ENCODE measurements at places on chromosomes 3 and 15. TPM values are rescaled to one million over a fixed set of nuclear protein-coding genes. Genes with fewer than 3 reads are reported as not detected.

DNA sequence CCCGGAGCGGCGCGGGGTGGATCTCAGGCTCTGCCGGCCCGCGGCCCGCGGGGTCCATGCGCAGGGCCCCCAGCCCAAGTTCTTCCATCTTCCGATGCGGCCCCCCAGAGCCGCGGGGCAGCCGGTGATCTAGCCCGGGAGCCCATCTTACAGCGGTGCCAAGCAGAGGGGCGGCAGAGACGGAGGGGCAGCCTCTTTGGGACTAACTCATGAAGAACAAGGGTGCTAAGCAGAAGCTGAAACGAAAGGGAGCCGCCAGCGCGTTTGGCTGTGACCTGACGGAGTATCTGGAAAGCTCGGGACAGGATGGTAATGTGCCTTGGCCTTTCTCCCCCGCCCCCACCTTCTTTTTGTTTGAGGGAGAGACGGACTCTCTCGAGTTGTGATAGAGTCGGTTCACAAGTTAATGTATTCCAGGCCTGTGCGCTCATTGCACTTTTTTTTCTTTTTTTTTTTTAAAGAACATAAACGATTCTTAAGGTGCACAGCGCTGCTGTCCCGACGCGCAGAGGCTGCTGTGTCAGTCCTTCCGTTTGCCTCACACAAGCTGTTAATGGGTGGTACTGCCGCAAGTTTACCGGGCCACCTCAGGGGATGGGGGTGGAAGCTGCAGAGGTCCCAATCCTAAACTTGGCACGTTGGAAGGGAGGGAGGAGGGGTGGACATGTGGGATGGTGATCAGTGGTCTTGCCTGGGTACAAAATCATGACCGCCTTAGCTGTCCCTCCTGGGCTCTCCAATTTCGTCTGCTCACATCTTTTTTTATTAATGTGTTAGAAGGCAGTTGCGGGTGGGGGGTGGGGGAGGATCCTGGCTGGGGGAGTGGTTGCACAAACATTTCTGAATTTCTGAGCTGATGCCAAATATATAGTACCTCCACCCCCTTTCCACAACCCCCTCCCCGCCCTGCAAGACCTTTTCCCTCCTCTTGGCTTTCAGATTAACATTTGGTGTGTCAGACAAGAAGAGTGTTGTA lies 801 bp downstream of the ARHGAP31 start:
- DNase-seq, result no peak

GRCh38 chr3:53536282-53536681 lies 41.9 kb downstream of the CACNA1D start:
- DNase-seq, result no peak

DNA sequence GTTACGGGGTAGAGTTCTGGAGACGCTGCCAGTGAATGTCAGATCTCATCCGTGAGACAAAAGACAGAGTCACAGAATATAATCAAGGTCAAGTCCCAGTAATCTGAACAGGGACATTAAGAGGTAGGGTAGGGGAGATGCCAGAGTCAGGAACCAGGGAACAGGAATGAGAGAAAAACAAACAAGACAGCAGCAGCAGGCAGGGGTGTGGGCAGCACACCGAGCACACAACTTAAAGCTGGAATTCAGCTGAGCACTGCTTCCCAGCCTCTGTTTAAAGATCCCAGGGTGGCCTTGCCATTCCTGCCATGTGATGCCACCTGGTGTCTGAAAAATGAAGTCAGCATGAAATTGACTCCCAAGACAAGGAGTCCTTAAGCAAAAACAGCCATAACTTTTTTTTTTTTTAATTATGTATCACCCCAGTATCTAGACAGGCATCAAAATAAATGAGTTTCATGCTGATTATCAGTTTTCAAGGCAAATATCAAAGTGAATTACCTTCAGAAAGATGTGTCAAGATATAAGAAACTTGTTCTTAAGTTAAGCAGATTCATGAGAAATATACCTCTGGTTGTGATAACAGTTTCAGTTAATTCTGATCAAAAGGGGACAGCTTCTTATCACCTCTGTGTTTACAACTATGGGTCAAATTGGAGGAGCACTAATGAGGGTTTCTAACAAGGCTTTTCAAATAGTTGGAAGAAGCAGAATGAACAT lies 203.7 kb downstream of the SLC9A9 start:
- no peak for DNase-seq

DNA sequence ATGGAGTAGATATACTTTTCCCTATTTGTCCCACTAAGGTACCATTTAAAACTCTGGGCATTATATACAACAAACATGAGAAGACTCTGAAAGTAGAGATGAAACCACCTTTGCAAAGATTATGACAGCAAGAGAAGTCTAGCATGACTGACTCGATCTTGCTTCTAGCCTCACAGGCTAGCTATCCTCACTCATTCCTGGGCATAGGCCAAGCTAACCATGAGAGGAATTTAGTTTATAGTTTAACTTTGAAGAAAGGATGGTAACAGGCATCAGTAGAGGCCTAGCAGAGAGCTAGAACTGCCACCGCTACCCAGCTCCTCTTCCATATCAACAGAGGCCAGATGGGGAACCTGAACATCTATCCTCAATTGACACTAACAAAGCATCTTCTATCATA lies 63.5 kb upstream of the FSIP1 start:
- DNase-seq, result no peak

DNA sequence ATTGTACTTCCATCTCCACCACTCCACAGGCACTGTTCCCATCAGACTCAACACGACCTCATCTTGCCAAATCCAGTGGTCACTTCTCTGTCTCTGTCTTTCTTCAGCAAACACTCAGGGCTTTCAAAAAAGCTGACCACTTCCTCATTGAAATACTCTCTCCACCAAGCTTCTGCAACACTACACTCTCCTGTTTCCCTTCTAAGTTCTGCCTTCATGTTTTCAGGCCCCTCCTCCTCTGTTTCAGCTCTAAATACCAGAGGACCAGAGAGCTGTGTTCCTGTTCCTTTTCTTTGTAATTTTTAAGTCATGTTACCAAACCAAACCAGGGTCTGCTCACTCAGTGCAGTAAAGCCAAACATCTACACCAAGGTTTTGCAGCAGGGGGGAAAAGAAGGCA lies 33.8 kb upstream of the ACP3 start:
- no peak for DNase-seq

- DNase-seq, result no peak
These were observed 730 bp downstream of the ZKSCAN7 start for GRCh38 chr3:44555723-44556122.

DNA sequence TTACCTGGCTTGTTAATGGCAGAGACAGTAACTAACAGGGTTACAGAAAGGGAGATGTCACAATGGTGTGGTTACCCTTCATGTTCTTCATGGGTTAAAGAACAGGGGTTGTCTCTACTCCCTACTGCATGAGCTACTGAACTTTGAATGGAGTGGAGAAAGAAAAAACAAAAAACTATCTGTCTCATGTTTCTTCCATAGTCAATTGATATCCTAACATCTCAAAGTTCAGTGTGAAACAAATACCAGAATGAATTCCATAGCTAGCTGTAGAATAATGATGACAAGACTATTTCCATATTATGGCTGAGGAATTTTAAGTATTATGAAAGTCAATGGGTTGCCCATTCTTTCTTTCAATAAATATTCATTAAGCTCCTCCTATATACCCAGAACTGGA lies 161.3 kb upstream of the LPP start:
- DNase-seq, result no peak

DNA sequence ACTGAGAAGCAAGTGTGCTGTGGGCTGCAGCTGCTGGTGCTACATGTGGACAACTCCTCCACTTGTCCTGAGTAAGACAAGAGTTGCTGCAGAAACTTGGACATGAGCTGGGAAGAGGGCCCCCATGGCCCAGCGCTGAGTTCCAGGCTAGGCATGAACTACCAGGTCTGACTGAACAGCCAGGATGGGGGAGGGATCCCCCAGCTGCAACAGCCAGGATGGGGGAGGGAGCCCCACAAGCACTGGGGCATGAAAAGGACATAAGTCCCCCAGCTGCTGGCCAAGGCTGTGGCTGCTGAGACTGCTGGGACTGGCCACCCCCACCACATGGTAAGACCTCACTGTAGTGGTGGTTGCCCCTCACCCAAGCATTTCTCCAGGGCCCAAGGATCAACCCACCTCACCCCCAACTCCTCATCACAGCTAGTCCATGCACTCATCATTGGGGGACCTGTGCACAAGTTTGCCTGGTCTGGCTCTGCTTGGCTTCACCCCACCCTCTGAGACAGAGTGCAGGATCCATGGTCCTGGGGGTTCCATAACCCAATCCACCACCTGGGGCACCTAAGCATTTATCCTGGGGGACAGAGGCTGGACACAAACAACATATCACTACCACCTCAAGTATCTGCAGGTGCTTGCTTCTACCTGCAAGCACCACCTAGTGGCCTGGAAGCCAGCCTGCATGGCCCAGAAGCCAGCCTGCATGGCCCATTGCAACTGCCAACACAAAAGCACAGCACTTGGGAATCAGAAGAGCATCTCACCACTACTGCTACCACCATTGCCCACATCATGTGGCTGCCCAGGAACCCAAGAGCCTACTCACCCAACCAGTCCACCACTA lies 84.5 kb upstream of the STT3B start:
- DNase-seq, result no peak

DNA sequence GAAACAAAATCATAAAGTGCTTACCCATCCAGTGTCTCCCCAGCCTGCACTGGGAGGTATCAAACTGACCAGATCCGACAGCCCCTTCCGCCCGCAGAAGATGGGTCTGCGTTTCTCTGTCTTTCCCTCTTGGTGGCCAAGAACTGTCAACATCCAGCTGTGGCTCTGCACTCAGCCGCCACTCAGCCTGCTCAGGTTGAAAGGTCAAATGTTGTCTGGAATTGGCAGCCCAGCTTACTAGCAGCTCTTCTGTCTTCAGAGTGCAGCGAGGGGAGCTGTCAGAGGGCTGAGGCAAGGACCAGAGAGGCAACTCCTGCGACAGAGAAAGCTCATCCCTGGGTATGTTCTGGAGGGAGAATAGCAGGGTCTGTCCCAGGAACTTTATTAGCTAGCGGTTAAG lies 45.4 kb downstream of the GOLGA6L2 start:
- no peak for DNase-seq

DNA sequence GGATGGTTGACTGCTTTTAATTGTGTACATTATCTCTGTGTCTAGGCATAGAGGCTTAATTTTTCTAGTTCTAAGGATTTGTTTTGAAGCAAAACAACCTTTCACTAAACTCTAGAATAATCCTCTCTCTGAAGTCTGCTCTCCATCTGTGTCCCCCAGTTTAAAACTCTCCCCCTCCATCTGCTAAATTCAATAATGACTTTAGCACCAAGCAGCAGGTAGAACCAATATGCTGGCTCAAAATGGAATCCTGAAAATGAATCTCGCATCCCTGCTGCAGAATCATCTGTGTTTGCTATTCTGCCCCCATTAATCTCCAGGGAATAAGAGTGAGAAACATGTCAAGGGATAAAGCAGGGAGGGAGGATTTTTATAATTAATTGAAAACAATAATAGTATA lies 111.8 kb downstream of the TUSC7 start:
- no peak for DNase-seq

- DNase-seq, result no peak
These were observed 7.0 kb downstream of the SLCO3A1 start for GRCh38 chr15:91860498-91860897.

- no peak for DNase-seq
These were observed 585.6 kb downstream of the TBL1XR1 start for GRCh38 chr3:176611703-176612102.

- DNase-seq, result no peak
These were observed 395 bp downstream of the ZFAND6 start for GRCh38 chr15:80059786-80060355.

- DNase-seq, result no peak
These were observed 181.6 kb downstream of the ROBO1 start for GRCh38 chr3:79586232-79586631.

DNA sequence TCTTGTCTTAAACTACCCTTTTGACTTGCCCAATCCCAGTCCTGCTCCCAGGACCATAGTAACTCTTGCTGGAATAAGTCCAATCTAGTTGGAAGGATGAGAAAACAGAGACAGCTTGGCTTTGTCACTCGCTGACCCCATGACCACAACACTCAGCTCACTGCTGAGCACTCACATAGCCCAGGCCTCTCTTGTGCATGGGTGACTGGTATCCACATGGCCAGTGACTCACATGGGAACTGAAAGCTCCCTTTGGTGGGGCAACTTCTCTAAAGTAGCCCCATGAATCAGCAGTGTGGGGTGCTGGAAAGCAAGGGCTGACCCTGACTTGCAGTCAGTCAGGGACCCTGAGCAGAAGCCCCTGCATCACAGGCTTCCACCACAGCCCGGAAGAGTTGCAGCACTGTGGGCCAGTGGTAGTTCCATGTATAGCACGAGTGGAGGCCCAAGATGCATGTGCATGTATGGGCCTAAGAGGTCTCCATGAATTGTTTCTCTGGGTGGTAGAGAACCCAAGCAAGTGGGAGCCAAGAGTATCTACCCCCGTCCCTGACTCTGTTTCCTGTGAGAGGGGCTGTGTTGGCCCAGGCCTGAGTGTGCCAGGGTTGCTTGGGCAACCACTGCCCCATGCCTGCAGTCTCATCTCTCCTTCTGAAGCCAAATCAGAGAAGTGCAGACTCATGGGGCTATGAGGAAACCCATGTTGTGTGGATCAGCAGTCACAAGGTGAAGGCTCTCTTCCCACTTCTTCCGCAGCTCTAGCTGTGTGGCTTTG lies 62.1 kb upstream of the XCR1 start:
- DNase-seq, result peak; percentile 41

DNA sequence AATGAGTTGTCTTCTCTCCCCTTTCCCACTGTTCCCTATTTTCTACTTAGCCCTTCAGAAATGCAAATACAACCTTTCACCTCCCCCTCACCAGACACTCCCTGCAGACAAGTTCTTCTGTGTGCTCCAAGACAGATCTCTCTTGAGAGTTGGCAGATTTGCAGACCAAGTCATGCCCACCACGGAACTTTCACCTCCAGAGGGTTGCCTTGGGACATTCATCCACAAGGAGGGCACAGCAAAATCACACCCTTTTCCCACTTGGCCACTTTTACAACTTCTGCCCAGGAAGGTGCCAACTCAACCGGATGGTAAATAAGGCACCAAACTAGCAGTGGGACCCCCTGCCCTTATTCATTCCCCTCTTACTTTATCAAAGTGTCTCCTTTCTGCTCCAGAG lies 53.5 kb downstream of the SLC30A4 start:
- DNase-seq, result no peak

TRH gene
- not detected for total RNA-seq

UACA gene
- total RNA-seq, result 108 TPM

SLC2A2 gene
- 0.51 TPM for total RNA-seq

MYZAP gene
- 1.3 TPM for total RNA-seq

ILDR1 gene
- not detected for total RNA-seq

TRPM1 gene
- not detected for total RNA-seq

SLC38A3 gene
- total RNA-seq, result 3.0 TPM

NECTIN3 gene
- total RNA-seq, result 7.2 TPM

CRELD1 gene
- 42.3 TPM for total RNA-seq

GPR15 gene
- total RNA-seq, result not detected

PIGB gene
- 1.2 TPM for total RNA-seq

C15orf39 gene
- total RNA-seq, result 1.6 TPM

CSPG5 gene
- 0.20 TPM for total RNA-seq
